Right renal pelvis (tissue), 4 donors: ENCODE measurements at places on chromosomes 3 and 15. TPM values are rescaled to one million over a fixed set of nuclear protein-coding genes. Genes with fewer than 3 reads are reported as not detected.

- no peak for DNase-seq
These were observed at the start of gene PLCB2 for GRCh38 chr15:40307421-40308211. PLCB2 (minus strand) TSS chr15:40307935; CDS start chr15:40307672, 263 bp downstream.

CLN6 gene
- 32.7 TPM for polyA plus RNA-seq

FBXL22 gene
- polyA plus RNA-seq: 1.8 TPM

ACTC1 gene
- 2.0 TPM for polyA plus RNA-seq

GRCh38 chr15:39391230-39391629 lies 189.6 kb upstream of the THBS1 start:
- DNase-seq: no peak

DNA sequence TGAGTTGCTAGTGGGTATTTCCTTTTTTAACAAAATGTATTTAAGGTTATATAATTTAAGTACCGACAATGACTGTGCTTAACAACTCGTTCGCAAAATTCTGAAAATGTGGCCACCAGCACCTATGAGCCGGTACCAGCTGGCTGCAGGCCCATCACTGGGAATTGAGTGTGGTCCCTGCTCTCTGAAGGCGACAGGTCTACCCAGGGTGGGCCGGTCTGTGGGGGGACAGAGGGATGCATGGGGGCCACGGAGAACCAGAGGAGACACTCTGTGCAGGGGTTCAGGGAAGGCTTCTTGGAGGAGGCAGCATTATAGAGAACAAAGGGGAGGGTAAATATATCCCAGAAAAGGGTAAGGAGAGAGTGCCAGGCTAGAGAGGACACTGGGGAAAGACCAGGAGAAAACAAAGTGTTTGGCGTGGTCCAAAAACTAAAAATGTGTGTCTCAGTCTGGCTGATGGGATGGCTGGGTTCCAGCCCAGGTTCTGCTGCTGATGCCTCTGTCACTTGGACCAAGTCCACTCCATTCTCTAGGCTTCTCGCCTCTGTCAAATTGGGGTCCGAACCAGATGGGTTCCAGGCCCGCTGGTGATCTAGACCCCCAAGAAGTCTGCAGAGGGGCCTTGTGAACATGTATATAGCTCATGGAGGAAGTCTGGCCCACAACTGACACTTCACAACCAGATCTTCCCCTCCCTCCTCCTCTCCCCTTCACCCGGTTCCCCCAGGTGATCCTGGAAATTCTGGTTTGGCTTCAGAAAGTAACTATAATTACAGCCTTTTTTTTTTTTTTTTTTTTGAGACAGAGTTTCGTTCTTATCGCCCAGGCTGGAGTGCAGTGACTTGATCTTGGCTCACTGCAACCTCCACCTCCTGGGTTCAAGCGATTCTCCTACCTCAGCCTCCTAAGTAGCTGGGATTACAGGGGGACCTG lies 10.7 kb upstream of the CYP11A1 start:
- no peak for DNase-seq

DNA sequence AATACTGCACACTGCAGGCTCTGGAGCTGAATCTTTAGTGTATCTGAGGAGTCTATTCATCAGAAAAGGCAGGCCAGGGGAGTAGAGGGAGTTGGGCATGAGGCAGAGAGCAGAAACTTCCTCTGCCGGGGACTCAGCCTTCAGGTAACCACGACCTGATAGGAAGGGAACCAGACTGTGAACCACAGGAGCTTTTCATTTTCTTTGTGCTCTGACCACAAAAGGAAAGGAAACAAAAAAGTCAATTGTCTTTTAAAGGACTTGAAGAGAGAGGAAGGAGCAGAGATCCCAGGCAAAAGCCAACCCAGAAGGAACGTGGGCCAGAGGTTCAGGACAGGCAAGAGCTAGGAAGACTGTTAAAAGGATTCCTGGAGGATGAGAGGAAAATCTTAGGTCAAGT lies 573.3 kb downstream of the EPHB1 start:
- DNase-seq: no peak

- no peak for DNase-seq
These were observed 111.8 kb downstream of the ASB7 start for GRCh38 chr15:100714034-100714748.

DNA sequence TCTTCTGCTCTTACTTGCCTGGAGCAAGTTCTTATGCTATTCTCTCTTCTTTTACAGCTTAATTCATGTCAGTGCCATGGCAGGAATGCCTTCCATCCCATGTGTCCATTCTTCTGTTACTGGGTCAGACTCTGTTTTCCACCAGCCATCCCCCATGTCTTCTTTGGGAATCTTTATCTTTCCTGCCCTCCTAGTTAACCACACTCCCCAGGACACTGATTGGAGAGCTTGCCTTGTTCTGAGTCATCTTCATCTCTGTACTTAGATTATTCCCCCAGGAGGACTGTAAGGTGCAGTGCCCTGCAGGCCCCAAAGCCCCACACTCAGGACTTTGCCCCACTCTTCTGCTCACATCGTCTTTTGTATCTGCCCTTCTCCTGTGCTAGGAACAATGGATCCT lies 3.6 kb downstream of the ABHD17C start:
- DNase-seq: no peak

DNA sequence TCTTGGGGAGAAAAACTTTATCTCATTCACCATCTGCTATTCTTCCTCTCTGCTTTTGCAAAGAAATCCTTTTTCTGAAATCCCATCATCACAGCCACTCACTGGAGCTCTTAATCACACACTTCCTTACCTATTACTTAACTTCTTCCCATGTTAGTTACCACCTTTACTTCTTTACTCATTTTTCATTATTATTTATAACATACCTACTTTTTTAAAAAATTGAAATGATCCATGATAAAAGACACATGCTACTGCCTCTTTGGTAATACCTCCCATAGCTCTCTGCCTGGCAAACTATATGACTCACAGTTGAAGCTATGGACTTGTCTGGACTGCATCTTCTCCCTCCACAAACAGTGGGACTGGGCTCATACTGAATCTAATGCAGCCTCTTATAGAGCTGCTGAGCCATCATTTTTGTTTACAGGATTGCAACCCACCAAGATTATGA lies 150.3 kb downstream of the TNIK start:
- no peak for DNase-seq
